ENCODE measurements at places on chromosomes 7 and 10.

DNA sequence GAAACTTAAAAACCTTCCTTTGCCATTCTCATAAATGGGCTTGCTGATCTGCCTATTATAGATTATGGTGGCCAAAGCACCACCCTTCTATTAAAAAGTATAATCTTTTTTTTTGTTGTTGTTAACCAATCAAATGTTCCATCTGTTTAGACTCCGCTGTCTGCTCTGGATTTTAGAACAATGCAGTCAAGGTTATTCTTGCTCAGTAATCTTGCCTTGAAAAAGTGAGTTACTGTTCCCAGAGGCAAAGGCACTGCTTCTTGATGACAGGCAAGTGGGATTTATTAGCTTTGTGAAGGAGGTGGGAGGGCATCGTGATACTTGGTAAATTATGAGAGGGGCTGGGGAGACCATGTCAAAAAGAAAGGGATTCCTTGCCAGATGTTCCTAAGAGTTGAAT is 143.5 kb downstream of the KIAA1217 start:
- no peak for DNase-seq

- DNase-seq = no peak
These were observed 118.1 kb upstream of the LYZL2 start for GRCh38 chr10:30747633-30748032.

- no peak for DNase-seq
These were observed 36.8 kb downstream of the NACAD start for GRCh38 chr7:45052011-45052410.

DNA sequence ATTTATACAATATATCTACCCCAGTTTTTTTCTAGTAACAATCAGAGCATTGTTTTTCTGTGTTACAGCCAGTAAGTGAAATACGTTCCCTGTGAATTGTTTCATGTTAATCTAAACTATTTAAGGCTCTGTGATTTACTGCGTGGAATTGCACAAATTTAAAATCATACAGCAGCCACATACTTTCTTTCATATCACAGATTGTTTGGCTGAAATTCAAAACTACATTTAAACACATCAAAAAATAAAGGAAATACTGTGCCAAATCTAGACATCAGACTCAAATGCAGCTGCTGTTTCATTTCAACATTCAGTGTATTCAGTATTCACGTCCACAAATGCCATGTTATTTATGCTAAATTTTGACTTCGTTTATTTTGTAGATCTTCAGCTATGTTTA is 242.6 kb upstream of the HGF start:
- DNase-seq = no peak

DNA sequence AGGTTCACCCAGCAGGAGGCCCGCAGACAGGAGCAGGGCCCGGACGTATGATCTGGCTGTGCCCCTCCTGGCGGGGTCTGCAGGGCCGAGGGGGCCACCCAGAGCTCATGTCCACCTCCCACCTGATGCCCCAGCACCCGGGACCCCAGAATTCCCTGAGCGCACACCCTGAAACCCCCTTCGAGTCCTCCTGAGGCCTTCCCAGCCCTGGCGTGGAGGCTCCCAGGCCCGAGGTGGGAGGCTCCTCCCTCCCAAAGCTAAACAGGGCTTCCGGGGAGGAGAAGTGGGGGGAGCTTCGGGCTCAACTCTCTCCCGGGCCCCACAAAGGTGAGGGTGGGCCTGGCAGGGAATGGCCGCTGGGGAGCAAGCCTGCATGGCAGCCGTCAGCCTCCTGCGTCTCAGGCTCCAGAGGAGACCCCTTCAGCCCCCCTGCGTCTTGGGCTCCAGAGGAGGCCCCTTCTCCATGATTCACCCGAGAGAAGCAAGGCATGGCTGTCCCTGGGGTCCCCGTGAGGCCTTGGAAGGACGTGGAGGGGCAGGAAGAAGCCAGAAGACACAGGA is 30.2 kb downstream of the MICALL2 start:
- DNase-seq = no peak

DNA sequence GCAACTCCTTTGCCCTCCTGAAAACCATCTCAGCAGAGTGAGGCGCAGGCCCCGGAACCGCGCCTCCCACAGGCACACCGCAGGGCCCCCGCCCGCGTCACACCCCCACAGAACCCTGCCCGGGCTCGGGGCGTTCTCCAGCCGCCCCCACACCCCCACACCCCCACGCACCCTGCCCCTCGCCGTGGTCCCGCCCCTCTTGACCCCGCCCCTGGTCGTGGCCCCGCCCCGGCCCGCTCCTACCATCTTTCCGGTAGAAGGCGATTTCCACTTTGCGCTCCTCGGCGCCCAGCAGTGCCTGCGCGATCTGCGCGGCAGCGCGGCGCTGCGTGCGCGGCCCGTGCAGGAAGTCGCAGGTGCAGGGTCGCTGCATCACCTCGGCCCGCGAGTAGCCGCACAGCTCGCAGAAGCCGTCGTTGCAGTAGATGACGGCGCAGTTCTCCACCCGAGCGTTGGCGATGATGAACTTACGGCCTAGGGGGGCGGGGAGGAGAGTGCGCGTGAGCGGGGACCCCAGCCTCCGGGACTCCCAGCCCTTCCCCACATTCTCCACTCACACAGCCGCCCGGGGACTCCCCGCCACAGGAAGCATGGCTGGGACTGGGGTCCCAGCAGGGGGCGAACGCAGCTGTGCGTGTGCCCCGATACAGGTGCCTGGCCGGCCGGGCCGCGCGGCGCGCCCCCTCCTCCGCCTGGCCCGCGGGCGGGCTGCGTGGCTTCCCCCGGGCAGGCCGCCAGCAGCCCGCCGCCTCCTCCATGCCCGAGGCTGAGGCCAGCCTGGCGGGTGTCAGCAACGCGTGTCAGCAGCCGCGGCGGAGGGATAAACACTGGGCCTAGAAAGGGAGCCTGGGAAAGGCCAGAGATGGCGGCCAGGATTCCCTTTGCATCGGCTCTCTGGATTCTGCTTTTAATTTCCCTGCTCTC is 3.4 kb downstream of the KCNH2 start:
- peak; percentile 75 for DNase-seq

DNA sequence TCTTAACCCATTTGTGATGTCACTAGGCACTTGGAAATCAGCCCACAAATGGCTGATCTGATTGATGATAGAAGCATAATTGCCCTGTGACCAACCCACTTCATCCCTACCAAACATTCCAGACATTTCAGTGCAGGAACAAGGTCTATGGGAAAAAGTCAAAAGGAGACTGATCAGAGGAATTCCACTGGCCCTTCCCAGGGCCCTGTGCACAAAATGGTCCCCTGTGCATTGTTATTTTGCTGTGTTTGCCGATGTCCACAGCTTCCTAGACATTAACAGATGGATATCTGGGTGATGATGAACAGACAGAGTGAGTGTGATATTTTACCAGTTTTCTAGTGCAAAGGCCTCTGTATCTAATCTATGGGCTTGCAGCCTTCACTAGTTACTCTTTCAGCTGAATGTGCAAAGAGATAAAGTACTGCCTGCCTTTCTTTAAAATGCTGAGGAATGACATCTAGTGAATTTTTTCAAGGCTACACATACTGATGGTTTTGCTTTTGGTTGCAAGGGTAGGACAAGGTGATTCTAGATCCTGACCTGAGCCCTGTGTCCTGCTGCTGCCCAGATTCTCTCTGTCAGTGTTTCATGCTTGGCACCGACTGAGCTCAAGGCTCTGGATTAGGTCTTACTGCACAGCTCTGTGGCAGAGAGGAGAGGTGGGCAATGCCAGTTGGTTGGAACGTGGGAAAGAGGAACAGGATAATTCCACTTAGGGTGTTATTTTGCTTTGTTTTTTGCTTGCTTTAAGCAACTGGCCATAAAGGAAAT is 55.4 kb downstream of the CALD1 start:
- DNase-seq = no peak

DNA sequence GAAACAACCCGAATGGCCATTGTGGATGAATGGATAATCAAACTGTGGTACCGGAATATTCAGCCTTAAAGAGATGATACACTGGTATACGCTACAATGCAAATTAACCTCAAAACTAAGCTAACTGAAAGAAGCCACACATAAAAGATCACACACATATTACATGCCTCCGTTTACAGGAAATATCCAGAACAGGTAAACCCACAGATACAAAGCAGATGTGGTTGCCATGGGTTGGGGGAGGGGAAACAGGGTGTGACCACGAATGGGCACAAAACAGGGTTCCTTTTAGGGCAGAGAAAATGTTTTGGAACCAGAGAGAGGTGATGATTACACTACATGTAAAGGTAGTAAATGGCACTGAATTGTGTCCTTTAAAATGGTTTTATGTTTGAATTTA is 16.6 kb downstream of the ESYT2 start:
- no peak for DNase-seq

- DNase-seq = no peak
These were observed 18.1 kb downstream of the PRKG1 start for GRCh38 chr10:51092402-51092801.

GRCh38 chr10:64219271-64220025 is 698.2 kb downstream of the REEP3 start:
- DNase-seq = no peak

- no peak for DNase-seq
These were observed 63.9 kb upstream of the DNAAF5 start for GRCh38 chr7:662576-662975.

DNA sequence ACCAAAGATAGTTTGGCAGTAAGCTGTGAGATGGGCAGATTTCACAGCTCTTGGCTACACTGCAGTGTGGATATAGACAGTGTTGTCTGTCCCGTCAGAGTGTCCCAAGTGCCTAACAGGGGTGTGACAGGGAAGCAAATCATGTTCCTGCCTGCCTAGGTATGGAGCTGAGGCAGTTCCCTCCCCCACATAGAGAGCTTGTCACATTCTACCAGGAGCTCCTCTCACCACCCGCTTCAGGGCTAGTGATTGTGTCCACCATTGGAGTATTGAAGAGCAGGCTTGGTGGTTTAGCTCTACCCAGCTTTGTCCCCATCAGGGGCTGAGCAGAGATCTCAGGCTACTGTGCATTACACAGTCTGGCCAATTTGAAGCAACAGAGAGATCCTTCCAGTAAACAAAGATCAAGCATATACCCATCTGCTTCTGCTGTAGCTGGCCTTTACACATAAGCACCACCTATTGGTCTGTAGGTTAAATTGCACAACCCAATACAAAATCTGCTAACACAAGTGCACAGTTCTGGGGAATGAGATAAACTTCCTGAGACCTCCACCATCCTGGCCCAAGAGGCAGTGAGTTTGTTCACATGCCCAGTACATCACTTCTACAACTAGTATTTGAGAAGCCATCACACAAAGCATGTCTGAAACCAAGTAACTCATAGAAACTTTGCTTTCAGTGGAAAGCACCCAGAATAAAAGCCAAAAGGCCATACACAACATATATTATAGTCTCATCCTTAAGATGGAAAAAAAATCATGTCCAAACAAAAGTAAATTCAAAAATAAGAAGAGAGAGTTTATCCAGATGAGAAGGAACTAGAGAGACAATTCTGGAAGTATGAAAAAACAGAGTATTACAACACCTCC is 67.3 kb downstream of the GLCCI1 start:
- no peak for DNase-seq

DNA sequence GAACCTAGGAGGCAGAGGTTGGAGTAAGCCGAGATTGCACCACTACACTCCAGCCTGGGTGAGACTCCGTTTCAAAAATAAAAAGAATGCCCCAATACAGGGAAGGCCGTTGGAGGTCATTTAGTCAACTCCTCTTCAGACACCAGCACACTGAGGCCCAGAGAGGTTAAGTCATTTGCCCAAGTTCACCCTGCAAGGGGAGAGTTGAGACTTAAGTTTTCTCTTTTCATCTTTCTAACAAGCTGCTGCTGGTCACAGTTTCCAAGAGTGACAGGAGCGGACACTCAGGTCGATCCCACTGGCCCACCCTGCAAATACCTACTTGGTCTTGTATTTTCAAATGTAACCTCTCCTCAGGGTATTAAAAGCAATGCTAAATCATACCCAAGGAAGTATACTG is 30.4 kb upstream of the VCL start:
- DNase-seq = no peak

GRCh38 chr7:44824894-44825526 is 22.9 kb downstream of the H2AZ2 start:
- DNase-seq = no peak

DNA sequence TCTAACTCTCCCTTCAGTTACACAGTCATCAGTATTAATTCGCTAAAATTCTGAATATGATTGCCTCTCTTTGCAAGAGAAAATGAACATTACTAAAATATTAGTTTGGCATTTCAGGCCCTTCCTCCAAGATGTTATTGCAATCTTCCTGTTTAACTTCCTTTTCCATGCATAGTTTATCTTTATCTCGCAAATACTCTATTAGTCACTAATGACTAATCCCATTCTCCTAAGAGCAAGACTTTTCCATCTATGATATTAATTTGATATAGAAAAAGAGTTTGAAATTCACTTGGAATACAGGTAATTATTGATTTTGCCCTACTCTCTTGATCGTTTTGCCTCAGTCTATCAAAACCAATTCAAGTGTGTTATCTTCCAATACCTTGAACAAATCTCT is 41.8 kb upstream of the SEMA3A start:
- DNase-seq = no peak

- no peak for DNase-seq
These were observed 11.6 kb upstream of the CAMK1D start for GRCh38 chr10:12337453-12338372.

DNA sequence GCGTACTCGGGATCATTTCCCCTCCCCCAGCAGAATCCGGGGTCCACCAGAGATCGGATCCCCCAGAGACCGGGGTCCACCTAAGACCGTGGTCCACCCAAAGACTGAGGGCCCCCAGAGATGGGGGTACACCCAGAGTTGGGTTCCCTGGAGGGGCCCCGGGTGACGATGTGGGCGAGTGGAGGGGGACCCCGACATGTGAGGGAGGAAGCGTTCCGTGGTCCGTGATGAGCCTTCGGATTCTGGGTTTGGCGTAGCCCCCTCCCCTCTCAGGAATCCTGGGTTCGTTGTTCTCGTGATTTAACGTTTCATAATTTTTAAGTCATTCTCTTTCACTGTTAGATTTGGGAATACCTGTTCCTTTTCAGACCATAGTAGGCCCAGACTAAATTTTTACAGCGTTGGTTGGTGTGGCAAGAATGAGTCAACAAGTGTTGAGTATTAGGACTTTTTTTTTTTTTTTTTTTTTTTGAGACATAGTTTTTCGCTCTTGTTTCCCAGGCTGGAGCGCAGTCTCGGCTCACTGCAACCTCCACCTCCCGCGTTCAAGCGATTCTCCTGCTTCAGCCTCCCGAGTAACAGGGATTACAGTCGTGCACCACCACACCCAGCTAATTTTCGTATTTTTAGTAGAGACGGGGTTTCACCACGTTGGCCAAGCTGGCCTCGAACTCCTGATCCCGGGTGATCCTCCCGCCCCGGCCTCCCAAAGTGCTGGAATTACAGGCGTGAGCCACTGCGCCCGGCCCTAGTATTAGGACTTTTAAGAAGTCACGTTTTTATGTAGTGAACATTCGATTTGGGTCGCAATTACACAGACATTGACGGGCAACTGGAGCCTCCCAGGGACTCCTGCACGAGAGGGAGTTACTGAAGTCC is 672 bp downstream of the GTPBP4 start:
- DNase-seq = no peak

- no peak for DNase-seq
These were observed 168.3 kb downstream of the GLI3 start for GRCh38 chr7:42068554-42069280.
